ENCODE measurements at places on chromosomes 6 and 20.

DNA sequence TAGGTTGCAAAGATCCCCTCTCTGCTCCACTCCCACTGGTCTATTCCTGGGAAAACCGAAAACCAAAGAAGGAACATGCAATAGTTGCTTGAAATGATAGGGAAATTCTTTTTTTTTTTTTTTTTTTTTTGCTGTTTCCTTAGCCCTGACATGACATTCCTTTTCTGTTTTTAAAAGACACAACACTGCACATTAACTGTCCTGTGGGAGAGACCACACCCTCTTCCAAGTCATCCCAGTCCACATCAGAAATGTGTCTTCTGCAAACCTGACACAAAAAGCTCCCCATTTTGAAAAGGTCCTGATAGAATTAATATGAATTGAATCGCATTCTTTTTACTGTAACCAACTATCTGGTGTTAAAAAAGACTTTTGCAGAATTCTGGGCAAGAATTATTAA lies 43.4 kb upstream of the RIPOR2 start:
- DNase-seq, result no peak

DNA sequence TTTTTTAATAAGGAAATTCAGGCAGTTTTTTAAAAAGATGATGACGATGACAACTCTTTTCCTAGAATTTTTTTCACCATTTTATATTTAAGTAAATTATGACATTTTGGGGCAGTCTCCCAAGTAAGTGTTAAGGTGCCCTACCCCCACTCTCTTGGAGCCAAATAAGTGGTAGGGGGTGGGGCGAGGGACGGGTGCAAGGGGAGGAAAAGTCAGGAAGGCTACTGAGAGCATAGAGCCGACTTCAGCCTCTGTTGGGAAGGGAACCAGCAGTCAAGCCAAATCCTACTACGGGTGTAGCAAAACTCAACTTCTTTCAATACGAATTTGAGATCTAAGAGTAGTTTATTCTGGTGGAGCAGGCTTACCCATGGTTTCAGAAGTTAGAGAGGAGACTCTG lies 54.4 kb downstream of the KIZ start:
- DNase-seq, result no peak

DNA sequence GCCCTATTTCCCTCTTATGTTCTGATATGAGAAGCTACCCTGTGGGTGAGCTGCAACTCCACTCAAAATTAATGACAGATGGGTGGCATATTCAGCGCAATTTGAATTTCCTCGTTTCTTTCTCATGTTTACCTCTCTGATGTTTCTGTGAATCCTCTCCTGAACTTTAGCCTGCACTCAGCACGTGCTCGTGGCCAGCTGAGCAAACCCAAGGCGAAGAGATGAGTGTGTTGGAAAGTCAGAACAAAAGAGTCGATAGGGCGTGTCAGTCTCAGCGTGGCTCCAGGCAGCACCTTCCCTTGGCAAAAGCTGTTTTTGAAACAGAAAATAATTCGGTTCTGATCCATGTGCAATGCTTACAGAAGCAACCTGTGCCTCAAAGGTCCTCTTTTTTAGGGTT lies 226.1 kb upstream of the GMDS start:
- DNase-seq, result no peak

- DNase-seq, result no peak
Measured at GRCh38 chr20:48051794-48052474, 266.7 kb upstream of the SULF2 start.

DNA sequence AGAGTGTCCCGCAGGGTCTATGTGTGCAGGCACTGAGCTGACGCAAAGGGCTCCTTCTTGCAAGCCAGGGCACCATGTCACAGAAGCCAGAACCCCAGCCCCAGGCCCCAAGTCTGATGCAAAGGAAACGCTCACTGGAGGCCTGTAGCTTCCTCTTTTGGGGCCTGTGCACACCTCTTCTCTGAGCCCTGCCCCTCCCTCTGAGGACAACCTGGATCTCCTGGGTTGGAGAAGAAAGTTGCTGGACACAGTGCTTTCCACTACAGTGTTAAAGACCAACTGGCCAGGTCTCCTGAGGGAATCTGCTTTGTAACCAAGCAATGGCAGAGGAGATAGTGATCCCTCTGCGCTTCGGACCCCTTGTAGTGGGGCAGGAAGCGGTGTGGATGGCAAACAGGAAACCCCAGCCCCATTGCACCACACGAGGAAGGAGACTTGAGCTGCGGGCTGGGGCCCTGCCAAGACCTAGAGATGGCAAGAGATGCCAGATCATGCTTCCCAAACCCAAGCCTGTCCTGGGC lies 90.0 kb downstream of the PRND start:
- DNase-seq, result peak; percentile 63

DNA sequence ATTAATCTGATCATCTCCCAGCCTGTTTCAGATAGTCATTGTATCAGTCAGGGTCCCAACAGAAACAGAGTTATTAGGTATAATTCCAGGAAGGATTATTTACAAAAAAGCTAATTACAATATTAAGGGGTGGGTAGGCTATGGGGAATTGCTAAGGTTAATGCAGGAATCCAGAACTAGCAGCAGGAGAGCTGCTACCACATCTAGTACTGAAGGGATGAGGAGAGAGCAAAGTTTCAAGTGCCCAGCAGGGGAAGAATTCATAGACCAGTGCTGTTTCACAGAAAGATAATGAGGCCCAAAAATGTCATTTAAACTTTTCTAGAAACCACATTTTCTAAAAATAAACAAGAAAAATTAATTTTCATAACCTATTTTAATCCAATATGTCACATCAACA lies 284.2 kb downstream of the HACE1 start:
- DNase-seq, result no peak

- DNase-seq, result no peak
Measured at GRCh38 chr6:33250731-33251130, 20.9 kb downstream of the VPS52 start.

- DNase-seq, result peak; percentile 7
Measured at GRCh38 chr20:38961530-38962043, 557 bp upstream of the DHX35 start.

GRCh38 chr6:22306741-22307466 lies 10.1 kb upstream of the PRL start:
- no peak for DNase-seq

GRCh38 chr6:36122495-36123269 lies 7.6 kb upstream of the MAPK13 start:
- DNase-seq, result no peak

DNA sequence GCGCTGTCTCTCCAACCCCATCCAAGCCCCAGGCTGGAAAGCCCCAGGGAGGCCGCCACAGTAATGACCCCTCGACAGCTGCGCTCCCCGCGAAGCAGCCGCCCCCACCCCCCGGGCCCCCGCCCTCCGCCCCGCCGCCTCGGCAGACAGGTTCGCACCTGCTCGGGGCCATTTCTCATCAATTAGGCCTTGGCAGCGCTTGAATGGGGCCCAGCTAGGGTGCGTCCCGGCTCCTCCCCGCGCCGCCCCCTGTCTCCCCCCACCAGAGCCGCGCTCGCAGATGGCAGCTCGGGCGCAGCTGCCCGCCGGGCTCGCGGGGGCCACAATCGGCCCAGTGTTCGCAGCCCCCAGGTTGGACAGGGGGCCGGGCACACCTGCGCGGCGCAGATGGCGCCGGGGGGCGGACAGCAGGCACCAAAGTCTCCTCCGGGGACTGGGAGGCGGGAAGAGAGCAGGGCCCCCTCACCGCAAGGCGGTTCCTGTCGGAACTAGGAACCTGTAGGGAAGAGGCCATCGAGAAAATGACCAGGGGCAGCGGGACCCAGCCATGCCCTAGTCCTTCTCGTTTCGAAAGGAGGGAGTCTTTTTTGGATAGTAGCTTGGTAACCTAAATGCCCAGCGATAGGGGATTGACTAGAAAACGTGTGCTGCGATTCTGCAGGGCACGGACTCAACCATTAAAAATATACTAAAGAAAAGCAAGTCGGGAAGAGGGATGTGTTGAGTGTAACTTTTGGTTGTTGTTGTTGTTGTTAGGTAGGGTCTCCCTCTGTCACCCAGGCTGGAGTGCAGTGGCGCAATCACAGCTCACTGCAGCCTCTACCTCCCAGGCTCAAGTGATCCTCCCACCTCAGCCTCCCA lies 83.2 kb upstream of the EYA2 start:
- no peak for DNase-seq

GRCh38 chr6:99219788-99220187 lies 129.7 kb downstream of the FAXC start:
- DNase-seq, result no peak

DNA sequence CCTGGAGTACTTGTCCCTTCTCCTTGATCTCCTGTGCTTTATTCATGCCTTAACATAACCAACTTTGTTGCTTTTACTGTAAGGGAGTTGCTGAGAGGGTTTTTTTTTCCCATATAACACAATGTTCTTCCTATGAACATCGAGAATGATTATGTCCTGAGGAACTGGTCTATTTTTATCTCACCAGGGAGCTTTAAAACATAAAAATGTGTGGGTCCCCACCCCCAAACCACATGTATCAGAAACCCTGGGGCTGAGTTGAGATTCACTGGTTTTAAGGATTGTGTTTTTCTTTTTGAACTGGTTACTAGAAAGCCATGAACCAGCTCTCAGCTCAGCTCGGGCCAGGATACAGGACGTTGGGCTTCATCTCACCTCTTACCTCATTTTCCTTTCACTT lies 118.5 kb upstream of the JAG1 start:
- no peak for DNase-seq
